ENCODE measurements at places on chromosomes 2 and 18.

GRCh38 chr2:38463752-38464151 is 86.7 kb upstream of the ATL2 start:
- DNase-seq: no peak

DNA sequence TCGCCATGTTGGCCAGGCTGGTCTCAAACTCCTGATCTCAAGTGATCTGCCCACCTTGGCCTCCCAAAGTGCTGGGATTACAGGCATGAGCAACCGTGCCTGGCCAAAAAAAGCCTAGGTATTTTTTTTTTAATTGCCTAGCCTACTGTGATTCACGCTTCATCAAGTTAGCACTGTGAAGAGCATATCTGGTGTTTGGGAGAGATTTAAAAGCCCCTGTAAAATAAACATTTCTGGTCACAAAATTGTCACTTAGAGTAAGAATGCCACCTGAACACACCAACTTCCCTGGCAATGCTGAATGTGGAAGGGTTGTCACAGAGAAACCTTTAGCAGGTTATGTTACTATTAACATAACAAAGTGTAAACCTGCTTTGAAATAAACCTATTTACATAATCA is 39.7 kb upstream of the CHAC2 start:
- no peak for DNase-seq

- DNase-seq: no peak
These were observed 473.0 kb downstream of the TMX3 start for GRCh38 chr18:68241881-68242280.

DNA sequence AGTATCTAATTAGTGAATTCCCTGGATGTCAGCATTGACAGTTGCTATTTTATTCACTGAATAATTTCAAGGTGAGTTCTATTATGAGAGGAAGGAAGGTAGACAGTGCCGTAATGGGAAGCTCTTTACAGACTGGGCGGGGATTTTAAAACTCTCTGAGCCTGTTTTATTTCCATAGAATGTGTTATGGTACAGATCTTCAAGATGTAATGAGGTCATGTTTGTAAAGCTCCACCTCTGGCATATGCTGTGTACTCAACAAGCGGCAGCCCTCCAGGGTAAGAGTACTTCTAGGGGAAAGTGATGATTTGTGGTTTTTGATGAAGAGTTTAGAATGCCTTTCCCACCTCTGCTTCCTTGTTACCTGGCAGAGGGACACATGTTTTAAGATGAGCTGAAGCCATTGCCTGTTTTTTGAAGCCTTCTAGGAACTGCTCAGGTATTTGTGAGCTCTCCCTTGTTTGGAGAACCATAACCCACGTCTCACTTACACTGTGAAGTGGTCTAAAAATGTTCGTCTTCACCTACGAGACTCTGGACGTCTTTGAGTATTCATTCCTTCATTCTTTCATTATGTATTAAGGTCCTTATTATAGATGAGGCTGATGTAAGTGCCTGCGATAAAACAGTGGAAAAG is 251.2 kb downstream of the PTGR3 start:
- no peak for DNase-seq

DNA sequence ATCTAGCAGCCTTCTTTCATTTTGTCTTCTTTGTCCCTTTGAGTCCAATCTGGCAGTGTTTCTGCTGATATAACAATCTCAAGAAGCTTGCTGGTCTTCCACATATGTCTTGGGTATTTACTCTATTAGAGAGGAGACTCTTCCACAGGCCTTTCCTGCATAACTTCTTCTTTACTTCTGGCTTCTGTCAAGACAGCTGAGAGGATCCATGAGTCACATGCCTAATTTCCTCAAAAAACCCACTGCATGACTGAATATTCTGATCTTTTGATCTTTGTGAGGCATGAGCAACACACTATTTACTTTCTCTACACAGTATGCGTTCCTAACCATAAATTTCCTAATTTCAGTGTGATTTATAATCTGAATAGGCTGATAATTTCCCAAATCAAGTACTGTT is 5.1 kb upstream of the DCC start:
- no peak for DNase-seq

GRCh38 chr2:44934983-44935728 is 6.3 kb upstream of the SIX3 start:
- DNase-seq: no peak

DNA sequence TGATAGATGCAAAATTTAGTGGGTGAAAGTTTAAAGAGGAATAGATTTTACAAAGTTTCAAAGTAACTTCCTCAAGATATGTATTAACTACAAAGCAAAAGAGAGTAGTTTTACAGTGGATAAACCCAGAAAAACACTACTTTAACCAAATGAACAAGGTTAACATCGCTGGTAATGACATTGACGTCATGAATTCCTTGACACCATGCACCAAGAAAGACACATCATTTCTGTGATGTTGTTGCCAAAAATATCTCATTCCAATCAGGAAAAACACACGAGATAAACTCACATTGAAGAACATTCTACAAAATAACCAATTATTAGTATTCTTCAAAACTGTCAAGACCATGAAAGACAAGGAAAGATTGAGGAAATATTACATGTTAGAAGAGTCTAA is 605.6 kb upstream of the SETBP1 start:
- DNase-seq: no peak

GRCh38 chr2:239526666-239527415 is 126.0 kb upstream of the HDAC4 start:
- DNase-seq: no peak
